ENCODE measurements at places on chromosomes 4 and X. TPM values are rescaled to one million over a fixed set of nuclear protein-coding genes. Genes with fewer than 3 reads are reported as not detected.
A peak's percentile ranks its signal among the peaks of the same experiment; 100 is the strongest.

- no peaks in the 10 kb centered on the region for H3K27me3 ChIP-seq
- H3K4me1 ChIP-seq: no peaks in the 10 kb centered on the region
- H3K27ac ChIP-seq: no peak overlapping the region
- H3K4me3 ChIP-seq: no peak overlapping the region
These were observed 1447.0 kb downstream of the C4orf33 start for GRCh38 chr4:130542953-130543352.

- peak; percentile 18 for DNase-seq
- no peaks in the 10 kb centered on the region for H3K36me3 ChIP-seq
- H3K4me3 ChIP-seq: no peak overlapping the region
- no peaks in the 10 kb centered on the region for H3K4me1 ChIP-seq
These were observed 2.6 kb upstream of the ZNF674 start for GRCh38 chrX:46547857-46548256.

DNA sequence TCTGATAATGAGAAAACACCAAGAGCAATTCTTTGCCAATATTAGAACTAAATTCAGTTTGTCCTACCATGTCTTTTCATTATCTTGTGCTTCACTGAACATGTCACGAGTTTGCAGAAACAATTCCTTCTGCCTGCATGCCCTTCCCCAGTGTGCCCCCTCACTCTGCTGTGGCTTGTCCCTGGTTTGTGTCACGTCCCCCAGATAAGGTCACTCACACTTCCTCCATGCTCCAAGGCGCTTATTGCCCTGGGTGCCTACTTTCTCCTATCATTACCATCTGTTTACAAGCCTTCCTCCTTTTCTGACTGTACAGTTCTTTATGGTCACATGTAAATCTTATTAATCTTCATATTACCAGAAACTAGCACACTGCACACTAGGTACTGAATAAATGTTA is 394.1 kb downstream of the KCNIP4 start:
- H3K27me3 ChIP-seq: no peaks in the 10 kb centered on the region
- DNase-seq: no peak
- H3K4me1 ChIP-seq: no peaks in the 10 kb centered on the region
- H3K4me3 ChIP-seq: no peak overlapping the region

DNA sequence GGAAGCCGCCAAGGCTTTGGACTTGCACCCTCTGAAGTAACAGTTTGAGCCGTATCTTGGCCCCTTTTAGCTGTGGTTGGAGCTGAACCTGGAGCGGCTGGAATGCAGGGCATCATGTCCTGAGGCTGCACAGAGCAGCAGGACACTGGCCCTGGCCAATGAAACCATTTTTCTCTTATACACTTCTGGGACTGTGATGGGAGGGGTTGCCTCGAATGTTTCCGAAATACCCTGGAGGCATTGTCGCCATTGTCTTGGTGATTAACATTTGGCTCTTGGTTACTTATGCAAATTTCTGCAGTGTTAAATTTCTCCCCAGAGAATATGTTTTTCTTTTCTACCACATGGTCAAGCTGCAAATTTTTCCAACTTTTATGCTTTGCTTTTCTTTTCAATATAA is 137.2 kb downstream of the MAGEC1 start:
- H3K27ac ChIP-seq: no peak overlapping the region
- no peak for DNase-seq
- no peaks in the 10 kb centered on the region for H3K27me3 ChIP-seq
- no peaks in the 10 kb centered on the region for H3K4me1 ChIP-seq
- H3K36me3 ChIP-seq: no peaks in the 10 kb centered on the region

GRCh38 chrX:149515954-149516602 is 11.0 kb upstream of the IDS start:
- no peak overlapping the region for H3K4me3 ChIP-seq
- H3K4me1 ChIP-seq: no peaks in the 10 kb centered on the region
- H3K27ac ChIP-seq: no peak overlapping the region

BEX1 gene
- total RNA-seq: 1.4 TPM

NAT8L gene
- 0.52 TPM for total RNA-seq

TMPRSS11F gene
- total RNA-seq: not detected

EPGN gene
- total RNA-seq: not detected

SPOCK3 gene
- 2.7 TPM for total RNA-seq

MAGEC3 gene
- total RNA-seq: not detected

GAGE1 gene
- not detected for total RNA-seq
